ENCODE measurements at places on chromosomes 11 and 22.
A peak's percentile ranks its signal among the peaks of the same experiment; 100 is the strongest.

DNA sequence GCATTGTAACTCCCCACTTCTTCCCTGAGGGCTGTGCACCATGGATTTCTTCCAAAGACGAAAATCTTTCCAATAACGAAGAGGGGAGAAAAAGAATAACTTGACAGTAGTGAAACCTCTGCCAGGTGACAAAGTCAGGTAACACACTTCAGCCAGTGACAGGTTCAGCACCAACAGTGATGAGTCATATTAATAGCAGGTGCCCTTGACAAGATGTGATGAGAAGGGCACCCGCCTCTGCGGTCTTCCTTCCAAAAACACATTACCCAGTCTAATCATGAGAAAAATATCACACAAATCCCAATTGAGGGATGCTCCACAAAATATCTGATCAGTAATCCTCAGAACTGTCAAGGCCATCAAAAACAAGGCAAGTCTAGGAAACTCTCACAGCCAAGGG is 157.8 kb downstream of the EFCAB6 start:
- DNase-seq: no peak

DNA sequence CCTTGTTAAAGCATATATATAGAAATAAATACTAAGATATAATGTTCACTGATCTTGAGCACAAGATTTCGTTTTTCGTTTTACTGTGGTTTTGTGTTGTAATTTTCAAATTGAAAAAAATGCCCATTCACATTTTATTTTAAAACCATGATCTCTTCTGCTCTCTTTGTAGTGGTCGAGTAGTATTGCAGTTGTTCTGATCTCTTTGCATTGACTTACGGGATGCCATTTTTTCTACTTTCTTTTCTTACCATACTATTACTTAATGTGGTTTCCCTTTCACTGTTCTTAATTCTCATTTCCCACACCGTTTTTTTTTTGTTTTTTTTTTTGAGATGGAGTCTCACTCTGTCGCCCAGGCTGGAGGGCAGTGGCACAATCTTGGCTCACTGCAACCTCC is 289.6 kb downstream of the DYNC2H1 start:
- DNase-seq: no peak

- DNase-seq: peak; percentile 30
Observed at GRCh38 chr11:113204280-113204679, 110.1 kb upstream of the TTC12 start.

- peak; percentile 93 for DNase-seq
Observed at GRCh38 chr11:123062892-123063825, 1.2 kb upstream of the HSPA8 start.

DNA sequence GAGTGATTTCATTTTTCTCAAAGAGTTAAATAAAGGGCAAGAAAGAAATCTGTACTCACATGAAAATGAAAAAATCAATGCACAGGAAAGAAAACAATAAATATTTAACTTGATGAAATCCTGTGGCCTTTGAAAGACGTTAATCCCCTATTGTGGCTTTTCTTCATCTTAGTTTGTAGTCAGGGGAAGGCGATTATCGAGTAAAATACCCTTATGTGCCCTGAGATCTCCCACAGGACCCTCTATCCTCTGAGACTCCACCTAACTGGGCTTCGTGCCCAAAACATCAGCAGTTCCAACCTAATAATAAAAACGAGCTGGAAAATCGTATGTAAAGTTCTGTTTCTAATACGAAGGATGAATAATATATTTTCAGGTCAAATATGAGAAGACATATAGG is 208.2 kb upstream of the ZC3H12C start:
- no peak for DNase-seq

GRCh38 chr11:12397931-12398334 is 20.6 kb downstream of the PARVA start:
- no peak for DNase-seq

- DNase-seq: no peak
Observed at GRCh38 chr11:10308201-10308954, 3.5 kb downstream of the ADM start.

- no peak for DNase-seq
Observed at GRCh38 chr11:5486421-5486820, 2.1 kb upstream of the OR52D1 start.

GRCh38 chr11:132263241-132263640 is 892.8 kb downstream of the NTM start:
- DNase-seq: no peak

GRCh38 chr11:94031625-94032024 is 10.5 kb downstream of the HEPHL1 start:
- DNase-seq: no peak

GRCh38 chr11:111983187-111983986 is 41.8 kb upstream of the DLAT start:
- DNase-seq: no peak

DNA sequence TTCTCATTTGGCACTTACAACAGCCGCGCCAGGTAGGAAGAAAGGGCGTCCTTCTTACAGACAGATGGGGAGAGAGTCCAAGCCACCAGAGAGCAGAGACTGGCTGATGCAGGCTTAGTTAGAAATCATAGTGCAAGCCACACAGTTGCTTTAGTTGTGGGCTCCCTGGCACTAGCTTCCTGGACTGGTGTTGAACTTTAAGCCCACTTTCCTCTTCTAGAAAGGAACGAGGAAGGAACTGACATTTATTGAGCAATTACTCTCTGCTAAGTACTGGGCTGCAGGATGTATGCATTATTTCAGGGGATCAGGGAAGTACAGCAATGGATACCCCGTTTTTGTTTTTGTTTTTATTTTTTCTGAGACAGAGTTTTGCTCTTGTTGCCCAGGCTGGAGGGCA is 3.0 kb downstream of the BACE1 start:
- DNase-seq: peak; percentile 47

DNA sequence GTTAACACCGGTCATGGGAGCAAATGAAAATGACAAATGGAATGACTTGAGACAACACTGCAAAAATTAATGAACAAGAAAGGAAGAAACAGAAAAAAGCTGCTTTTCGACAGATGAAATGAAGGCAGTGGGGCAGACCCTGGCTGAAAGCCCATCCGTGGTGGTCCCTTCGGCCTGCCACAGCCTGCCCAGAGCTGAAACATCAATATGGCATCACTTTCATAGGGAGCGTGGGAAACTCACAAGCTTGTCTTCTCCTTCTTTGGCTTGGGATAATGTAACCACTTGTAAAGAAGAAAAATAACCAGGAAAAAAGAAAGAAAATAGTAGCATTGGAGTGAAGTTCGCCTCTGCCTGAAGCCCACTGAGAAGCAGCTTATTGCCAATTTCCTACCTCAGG is 78.8 kb downstream of the CTTN start:
- DNase-seq: no peak

DNA sequence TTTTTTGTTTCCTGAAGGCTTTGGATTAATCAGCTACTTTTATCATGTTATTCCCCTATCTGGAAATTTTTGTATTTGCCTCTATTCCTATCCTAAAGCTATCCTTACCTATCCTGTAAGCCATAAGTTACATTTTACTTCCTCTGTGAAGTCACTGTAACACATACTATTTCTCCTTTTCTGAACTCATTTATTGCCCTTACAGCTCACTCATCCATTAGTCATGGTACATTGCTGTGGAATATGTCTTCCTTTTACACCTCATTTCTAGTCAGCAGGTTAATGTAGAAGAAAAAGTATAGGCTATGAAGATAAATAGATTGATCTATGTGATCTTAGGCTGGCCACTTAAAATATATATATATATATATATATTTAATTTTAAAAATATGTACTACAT is 28.0 kb downstream of the SWAP70 start:
- DNase-seq: peak; percentile 5

DNA sequence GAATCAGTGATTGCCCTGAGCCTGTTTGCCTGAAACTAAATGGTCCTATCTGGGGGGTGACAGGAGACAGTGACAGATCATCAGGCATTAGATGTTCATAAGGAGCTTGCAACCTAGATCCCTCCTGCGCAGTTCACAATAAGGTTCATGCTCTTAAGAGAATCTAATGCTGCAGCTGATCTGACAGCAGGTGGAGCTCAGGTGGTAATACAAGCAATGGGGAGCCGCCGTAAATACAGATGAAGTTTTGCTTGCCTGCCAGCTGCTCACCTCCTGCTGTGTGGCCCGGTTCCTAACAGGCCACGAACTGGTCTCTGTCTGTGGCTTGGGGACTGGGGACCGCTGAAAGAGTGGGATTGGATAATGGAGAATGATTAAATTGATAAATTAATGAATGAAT is 14.0 kb downstream of the NOX4 start:
- no peak for DNase-seq

DNA sequence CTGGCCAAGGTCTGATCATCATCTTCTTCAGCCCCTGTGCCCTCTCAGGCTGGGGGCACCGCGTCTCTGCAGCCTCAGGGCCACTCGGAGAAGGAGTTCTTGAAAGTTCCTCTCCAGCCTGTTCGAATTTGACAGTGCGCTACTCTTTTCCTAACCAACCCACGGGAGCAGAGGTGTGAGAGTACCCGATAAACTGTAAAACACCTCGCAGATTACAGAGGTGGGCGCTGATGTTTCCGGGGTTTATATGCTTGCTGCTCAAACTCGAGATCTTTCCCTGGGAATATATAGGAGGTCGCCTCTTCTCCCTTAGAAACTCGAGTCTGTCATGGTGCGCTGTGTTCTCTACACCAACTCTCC is 515 bp downstream of the CTR9 start:
- no peak for DNase-seq

- DNase-seq: no peak
Observed at GRCh38 chr11:128302425-128303186, 284.8 kb downstream of the ETS1 start.

DNA sequence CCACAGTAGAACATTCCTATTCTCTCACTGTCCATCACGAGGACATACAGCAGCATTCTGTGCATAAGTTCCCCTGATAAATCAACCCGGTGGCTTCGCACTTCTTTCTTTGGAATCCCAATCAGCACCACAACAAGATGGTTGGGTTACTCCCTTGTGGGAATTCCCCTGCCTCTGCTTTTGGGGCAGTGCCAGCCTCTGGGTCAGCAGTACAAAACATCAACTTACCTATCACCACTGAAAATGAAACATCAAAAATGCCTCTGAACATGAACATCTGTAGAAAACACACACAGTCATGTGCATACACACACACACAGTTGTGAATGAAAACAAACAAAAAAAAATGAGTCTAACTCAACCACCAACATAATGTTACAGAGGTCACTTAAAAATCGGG is 79.3 kb downstream of the KCNA4 start:
- DNase-seq: no peak
